AG04449 (cell line): ENCODE measurements at places on chromosomes 13 and 19.

DNA sequence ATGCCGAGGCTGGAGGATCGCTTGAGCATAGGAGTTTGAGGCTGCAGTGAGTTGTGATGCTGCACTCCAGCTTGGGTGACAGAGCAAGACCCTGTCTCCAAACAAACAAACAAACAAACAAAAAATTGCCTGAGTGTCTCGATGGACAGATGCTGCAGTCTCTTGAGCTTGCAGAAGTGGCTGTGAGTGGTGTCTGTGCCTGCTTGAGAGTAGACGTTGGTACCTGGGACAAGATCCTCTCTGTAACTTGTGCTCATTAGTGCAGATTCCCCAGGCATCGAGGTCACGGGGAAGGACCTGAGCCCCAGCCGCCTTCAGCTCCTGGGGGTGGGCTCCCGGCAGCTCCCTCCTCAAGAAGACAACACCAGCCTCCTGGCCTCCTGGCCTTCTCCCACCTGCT is 8.6 kb upstream of the C5AR2 start:
- no peak for DNase-seq

DNA sequence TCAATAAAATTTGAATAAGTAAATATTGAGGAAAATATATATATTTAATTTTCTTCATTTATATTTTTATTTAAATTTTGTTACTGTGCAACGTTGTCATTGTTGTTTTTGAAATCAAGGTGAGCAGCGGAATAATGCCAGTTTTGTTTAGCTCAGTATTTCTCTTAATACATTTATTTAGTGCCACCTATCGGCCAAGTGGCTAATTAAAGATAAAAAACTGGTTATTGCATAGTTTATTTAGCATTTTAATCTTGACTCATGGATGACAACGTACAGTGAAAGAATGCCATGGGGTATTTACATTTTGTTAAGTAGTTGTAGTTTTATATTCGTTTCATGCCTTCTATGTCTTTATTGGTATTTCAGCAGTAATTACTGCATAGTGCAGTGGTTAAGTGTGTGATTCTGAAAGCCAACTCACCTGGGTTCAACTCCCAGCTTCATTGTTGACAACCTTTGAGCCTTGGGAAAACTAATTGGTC is 265.9 kb downstream of the MYO16 start:
- peak; percentile 26 for DNase-seq

- DNase-seq, result peak; percentile 99
These were observed 58.3 kb upstream of the MEDAG start for GRCh38 chr13:30847650-30848307.

GRCh38 chr13:113166266-113166665 is 7.8 kb downstream of the PROZ start:
- DNase-seq, result no peak

GRCh38 chr19:38213911-38214625 is 10.0 kb downstream of the DPF1 start:
- DNase-seq, result no peak

DNA sequence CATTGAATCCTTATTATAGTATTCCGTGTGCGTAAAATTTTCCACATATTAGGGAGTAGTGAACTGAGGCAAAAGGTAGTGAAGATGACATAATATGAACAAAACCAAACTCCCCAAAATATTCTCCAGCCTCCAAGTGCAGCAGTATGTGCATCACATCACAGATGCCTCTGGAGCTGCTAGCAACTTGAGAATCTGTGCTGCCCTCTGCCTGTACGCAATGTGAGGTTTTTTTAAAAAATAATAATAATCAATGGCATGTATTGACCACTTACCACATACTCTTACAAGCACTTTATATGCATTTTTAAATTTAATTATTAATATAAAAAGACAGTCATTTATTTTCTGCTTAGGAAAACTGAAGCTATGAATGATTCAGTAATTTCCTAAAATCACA is 583.0 kb upstream of the SPRY2 start:
- DNase-seq, result no peak

DNA sequence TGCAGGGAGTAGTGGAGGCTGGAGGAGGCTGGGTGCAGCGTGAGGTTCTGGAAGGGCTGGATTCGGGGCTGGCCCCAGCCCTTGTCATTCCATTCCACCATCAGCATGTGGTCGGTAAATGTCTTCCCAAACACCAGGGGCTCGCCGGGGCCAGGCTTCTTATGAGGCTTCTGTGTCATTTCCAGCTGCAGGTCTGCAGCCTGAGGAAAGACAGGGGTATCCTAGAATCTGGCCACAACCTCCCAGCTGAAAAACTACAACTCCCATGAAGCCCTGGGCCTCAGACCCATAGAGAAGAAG is 4.4 kb downstream of the BCAT2 start:
- DNase-seq, result no peak

DNA sequence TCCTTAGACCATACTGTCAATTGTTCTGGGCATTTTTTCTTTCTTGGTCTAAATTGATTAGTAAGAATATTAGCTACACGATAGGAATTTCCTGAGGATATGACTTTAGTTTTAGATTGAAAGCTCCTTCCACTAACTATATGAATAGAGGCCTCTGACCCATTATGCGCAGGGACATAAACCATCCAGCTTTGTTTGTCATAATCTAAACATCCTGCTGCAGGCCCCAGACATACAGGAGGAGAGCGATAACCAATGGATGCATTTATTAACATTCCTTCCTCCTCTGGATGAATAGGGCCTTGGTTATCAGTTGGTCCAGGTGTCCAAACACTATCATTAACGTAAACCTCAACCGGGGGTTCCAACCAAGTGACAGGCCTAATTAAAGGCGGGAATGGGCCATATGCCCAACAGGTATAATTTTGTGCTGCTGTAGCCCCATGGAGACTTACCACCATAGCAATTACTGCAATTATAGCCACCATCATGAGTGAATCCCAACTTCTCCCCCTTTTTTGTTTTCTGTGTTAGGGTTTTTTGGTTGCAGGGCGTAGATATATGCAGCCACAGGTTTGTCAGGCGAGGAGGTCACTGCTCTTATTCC is 32.6 kb downstream of the CLEC4M start:
- no peak for DNase-seq

DNA sequence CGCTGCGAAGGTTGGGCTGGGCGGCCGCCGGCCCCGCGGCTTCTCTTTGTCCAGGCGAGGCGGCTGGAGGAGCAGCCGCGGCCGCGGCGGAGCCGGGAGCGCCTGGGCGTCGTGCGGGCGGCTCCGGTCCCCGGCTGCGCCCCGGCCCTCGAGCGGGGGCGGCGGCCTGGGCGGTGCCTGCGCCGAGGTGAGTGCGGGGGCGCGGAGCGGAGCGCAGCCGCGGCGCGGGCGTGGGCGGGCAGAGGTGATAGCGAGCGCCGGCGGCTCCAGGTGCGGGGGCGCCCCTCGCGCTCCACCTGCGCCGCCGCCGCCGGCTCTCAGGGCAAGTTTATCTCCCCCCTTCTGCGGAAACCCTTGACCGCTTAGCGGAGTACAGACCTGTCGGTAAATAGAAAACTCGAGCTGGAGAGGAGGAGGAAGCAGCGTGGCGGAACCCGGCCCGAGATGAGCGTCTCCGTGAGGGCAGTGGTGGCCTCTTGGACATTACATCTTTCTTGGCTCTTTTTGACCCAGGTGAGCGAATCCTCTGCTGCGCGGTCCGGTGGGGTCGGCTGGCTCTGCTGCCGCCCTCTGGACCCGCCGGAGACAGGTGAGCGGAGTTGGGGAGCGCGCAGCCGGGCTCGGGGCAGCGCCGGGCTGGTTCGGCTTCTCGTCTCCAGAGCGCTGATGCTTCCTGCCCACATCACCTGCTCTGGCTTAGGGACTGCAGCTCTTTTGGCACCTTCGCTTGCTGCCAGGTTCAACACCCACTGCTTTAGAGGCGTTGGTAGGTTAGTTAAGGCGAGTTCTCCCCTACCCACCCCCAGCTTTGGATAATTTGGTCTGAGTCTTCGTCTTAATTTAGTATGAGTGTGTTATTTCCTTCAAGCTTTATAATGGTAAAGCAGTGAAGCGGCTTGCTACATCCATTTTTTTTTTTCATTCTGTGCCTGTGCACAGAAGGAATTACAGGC is at the start of gene MTUS2:
Gene MTUS2 (plus strand): TSS at position 241 of the 953 bp plus-strand sequence.
- DNase-seq, result no peak

DNA sequence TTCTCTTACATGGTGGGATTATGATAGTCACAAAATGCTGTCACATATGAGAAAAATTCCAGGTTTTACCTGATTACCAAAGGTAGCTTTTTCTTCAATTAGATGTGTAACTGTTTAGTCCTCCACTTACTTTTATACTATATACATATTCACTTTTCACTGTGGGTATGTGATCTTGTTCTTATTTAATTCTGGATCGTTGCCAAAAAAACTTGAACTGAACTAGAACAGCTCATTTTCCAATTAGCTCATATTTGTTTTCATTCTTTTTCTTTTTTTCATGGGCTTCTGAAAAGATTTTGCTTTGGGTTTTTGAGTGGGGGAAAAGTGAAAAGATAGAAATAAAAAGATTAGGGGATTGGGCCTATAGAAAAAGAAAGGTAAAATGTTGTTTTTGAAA is 291.9 kb downstream of the NDFIP2 start:
- no peak for DNase-seq

GRCh38 chr19:34502582-34503411 is 21.2 kb downstream of the WTIP start:
- DNase-seq, result no peak

DNA sequence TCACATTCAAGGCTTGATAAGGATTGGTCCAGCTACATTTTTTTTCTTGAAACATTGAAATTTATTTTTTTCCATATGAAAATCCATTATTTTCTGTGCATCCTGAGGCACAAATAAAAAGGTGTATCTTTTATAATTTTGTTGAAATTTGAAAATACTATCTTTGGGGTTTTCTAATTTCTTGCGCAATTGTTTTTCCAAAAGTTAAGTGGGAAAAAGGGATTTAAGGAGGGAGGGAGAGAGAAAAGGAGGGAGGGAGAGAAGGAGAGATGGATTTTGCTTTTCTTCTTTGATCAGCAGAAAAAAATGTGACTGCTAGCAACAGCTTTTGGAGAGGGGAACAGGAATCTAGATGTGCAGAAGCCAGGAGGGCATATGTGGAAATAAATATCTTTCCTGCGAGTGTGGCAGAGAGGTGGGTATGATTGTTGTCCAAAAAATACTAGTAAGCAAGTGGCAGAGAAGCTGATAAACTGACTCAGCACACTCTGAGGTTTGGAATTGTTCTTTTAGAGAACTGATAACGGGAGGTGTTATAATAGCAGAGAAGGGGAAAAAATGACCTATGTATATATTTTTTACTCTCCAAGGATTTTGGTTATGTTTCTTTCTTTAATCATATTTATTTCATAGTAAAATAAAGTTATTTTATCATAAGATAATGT is 61.2 kb upstream of the EDNRB start:
- DNase-seq, result no peak

GRCh38 chr13:100835695-100836094 is 161.1 kb upstream of the TMTC4 start:
- no peak for DNase-seq

- DNase-seq, result no peak
These were observed 38.2 kb upstream of the TUBGCP3 start for GRCh38 chr13:112626124-112626523.
